Stimulated activated CD4-positive, alpha-beta T cell treated with anti-CD3 and anti-CD28 coated beads, Interleukin-1b, Interleukin-23, amount 100 ng/mL, for 24 hours (primary cell): ENCODE measurements at places on chromosomes 12 and 14.

- no peak for DNase-seq
These were observed 84.2 kb downstream of the PHETA1 start for GRCh38 chr12:111284709-111285108.

DNA sequence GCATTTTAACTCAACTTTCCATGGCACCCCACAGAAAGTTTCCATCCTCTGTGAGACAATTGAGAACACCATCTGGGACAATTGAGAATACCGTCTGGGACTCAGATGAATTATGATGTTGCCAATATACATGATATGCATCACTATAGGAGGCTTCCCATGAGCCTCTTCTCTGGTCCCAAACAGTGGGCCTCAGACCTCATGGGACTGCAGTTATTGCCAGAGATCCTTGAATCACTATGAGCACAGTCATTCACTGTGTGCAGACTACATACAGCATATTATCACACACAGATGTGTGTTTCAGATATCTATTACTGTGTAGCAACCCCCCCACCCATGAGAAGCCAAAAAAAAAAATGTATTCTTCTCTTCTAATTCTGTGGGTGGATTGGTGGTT lies 134.4 kb downstream of the GXYLT1 start:
- no peak for DNase-seq

- no peak for DNase-seq
These were observed 1.5 kb upstream of the GALNT6 start for GRCh38 chr12:51392556-51393237.

DNA sequence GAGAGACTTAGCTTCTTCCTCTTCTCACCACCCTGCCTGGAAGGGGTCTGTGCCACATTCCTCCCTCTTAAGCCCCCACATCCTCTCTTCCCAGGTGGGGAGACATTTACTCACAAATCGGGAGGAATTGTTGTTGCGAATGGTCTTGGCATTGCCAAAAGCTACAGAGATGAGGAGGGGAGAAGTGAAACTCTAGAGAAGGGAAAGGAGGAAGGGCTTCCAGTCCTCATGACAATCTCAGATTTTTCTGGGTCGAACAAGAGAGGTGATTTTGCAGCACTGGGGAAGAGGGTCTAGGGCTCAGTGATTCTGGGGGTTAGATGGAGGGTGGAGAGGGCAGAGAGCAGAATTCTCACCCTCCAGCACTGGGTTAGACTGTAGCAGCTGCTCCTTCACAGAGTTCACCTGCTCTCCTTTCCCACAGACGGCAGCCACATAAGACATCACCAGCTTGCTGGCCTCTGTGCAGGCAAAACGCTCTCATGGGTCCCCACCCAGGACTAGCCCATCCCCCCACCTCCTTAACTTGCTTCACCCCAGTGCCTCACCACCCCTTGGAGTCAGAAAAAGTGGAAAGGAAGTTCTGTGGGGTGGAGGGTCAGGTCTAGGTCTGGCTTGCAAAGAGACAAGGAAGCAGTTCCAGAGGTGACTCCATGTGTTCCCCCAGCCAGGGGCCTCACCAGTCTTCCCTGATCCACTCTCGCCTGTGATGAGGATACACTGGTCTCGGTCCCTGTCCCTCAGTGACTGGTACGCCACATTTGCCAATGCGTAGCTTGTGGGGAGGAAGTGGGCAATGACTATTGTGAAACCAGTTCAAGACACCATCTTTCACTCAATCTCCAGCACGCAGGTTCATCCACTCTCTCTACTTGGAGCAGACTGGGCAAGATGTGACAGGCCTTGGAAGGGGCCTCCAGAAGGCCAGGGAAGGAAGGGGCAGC lies 2.7 kb downstream of the MYO1A start:
- DNase-seq = no peak

DNA sequence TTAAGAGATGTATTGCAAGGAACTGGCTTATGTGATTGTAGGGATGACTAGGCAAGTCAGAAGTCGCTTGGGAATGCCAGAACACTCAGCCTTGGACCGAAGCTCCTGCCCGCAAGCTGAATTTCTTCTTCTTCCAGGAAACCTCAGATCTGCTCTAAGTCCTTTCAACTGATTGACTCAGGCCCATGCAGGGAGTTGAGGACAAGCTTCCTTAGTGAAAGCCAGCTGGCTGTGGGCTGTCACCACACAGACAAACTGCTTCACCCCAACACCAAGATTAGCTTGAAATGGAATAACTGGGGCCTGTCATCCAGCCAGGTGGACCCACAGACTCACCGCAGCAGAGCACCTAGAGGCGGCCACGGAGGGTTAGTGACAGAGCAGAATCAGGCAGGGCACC lies 24.7 kb downstream of the BDKRB2 start:
- no peak for DNase-seq

GRCh38 chr12:590206-590750 lies 73.0 kb downstream of the NINJ2 start:
- DNase-seq = no peak

DNA sequence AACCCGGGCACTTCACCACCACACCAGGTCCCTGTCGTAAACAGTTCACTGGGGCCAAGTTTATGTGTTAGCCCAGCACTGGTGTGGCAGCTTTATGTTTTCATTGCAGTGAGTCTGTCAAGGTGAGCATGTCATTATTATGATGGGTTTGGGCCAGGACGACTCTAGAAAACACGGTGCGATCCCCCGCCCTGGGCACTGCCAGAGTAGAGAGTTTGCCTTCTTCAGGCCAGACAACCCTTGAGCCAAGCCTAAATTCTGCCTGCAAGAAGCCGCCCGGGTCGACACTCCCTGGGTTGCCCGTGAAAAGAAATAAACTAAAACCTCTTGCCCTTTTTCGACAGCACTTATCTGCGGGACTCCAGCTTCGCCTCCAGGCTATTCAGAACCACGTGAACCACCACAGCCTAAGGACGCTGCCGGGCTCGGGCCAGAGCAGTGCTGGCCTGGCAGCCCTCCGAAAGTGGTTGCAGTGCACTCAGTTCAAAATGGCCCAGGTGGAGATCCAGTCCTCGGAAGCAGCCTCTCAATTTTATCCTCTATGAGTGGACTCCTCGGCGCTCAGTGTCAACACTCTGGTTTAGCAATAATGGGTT lies 81.8 kb downstream of the PRIMA1 start:
- no peak for DNase-seq

DNA sequence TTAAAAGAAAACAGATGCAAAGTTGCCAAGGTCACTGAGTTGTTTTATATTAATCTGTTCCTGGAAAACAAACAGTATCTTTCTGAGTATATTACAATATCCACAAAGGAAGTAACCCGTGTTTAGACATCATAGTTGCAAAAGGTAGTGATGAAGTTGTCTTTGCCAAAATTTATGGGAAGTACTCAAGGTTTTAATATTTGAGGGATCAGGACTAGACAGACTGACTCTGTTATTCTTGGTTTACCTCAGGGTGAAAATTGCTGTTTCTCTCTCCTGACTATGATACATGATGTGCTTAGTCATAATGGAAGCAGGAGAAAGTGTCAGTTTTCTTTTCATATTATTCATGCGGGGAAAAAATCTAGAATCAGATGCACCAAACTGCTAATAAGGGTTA lies 28.3 kb downstream of the TMEM233 start:
- DNase-seq = no peak

DNA sequence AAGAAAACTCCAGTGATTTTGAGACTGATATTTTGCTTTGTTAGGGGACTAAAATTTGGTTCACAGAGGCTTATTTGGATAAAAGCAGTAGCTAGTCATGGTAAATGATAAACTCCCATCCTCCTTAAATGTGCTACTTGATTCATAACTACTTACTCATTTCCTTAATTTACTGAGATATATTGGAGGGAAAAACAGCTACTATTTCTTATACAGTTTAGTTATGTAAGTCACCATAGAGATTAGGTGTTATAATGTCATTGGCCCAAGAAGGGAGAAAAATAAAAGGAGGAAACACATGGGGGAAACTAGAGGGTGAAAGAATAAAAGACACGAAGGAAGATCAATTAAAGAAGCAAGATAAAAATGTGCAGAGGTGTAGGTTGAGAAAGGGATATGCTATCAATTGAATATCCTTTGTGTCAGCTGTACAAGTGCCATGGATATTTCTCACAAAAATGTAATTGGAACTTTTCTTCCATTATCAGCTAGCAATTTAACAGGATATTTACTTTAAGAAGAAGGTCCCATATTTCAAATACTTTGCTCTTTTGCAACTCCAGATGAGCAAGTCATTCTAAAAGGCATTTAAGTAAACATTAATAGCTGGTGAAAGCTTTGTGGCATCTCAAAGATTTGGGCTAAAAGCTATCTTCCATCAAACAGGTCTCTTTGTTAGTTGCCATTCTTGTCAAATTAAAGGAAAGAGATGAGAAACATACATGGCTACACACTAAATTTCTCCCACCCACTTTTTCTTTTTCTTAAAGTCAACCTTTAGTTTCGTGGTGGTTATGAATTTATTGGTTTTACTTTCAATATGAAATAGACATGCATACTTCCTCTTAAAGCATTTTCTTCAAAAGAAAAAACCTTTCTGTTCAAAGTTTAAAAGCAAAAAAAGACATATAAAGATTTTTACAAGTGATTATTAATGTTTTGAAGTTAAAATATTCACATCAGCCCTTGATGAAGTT lies 439.5 kb downstream of the CCER1 start:
- DNase-seq = no peak

- DNase-seq = no peak
These were observed 15.9 kb upstream of the ATP6V0A2 start for GRCh38 chr12:123696207-123696606.

DNA sequence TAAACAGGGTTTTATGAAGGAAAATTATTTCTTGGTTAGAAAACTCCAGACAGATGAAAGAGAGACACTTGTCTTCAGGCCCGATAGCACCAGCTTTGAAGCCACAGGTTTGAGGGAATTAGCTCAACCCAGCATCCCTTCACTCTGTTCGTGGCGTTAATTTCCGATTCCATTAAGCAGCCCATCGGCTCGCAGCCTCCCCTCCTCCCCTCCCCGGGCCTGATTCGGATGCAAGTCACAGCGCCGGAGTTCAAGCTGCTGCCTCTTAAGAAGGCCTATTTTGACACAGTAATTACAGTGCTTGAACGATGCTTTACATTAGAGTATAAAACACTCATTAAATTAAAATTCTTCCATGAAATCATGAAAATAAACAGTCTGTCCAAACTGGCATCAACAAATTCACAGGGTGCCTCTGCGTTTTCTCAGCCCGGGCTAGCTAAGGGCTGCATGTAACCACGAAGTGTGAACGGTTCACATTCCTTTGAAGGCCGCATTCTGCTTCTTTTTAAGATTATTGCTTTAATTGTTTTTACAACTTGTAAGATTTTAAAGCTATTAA lies 145.8 kb downstream of the DICER1 start:
- no peak for DNase-seq

DNA sequence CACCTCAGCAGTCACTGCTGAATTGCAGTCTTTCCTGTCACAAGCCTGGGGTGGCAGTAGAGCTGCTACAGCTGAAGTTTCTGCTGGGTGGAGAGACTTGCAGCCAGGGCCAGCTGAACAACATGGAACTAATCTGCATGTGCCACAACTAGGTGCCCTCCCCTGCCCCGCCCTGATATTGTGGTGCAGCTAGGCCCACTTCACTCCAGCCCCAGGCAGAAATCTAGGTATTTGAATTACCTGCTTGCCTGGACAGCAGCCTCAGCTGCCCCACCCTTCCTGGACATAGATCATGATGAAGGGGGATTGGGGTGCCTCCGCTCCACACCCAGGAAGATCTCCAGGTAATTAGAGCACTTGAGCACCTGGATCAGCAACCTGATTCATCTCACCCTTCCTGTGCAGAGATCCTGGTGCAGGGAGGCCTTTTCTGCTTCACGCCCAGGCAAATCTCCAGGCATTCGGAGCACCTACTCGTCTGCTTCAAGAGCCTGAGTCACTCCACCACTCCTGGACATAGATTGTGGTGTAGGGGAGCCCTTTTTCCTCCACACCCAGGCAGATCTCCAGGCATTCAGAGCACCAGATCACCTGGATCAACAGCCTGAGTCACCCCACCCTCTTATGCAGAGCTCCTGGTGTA lies 477.0 kb downstream of the SOX5 start:
- no peak for DNase-seq

DNA sequence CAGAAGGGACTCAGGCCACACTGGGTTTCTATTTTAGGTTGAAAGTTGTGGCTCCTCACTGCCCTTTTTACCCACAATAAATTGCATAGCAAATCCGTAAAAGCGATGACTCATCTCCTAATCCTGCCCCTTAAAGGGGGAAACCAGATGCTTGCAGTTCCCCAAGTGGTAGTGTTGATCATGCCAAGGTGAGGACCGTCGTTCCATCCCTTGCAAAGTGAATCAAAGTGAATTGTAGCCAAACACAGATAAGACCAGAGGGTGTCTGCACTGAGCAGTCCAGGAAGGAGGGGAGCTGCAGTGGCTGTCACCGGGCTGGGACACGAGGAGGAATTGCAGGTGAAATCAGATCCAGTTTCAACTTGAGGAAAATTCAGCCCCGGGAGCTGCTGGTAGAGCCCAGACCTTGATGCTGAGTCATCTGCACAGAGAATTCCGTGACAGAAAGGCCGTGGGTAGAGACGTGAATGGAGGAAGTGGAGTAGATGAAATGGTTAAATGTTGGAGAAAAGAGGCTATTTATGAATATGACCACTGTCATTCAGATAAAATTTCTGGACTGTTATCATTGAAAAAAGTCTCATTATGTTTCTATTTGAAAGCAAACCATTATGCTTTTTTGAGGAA lies 44.2 kb upstream of the MMP17 start:
- DNase-seq = no peak
